Effector memory CD4-positive, alpha-beta T cell (primary cell): ENCODE measurements at places on chromosomes 6 and 20.

GRCh38 chr6:145169726-145170224 lies 565.5 kb downstream of the EPM2A start:
- no peak for DNase-seq

- no peak for DNase-seq
Measured at GRCh38 chr6:146985111-146985510, 219.1 kb upstream of the STXBP5 start.

DNA sequence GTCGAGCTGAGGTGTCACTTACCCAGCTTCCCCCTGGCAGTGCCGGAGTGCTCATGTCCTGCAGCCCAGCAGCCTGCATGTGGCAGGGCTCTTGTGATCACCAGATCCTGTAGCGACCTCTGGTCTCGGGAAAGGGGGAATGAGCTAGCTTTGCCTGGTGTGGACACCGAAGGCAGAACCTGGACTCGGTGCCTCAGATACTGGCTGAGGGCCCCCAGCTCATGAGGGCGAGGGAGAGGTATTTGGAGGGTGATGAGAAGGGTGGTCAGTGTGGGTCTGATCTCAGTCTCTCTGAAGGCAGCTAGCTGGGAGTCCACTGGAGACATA lies 26.3 kb downstream of the SUN5 start:
- DNase-seq = no peak

DNA sequence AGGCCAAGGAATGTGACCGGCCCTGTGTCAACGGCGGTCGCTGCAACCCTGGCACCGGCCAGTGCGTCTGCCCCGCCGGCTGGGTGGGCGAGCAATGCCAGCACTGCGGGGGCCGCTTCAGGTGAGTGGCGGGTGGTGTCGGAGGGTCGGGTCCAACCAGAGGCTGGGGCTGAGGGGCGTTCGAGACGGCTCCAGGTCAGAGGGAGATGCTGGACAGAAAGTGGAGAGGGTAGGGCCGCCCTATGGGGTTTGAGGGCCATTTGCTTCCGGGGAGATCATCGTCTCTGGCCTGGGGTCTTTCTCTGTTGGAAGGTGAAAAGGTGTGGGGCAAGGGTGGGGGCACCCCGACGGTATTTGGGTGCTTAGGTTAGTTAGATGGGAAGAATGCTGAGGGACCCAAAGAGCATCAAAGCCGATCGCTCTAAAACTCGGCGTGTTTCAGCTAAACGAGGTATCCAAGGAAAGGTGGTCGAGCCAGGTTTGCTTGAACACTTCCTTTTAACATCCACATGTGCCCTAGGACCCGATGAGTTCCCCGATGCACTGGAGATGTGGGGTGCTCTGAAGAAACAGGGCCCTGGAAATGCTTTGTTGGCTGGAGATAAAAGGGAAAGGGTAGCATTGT lies 691 bp downstream of the ATRN start:
- DNase-seq = no peak

DNA sequence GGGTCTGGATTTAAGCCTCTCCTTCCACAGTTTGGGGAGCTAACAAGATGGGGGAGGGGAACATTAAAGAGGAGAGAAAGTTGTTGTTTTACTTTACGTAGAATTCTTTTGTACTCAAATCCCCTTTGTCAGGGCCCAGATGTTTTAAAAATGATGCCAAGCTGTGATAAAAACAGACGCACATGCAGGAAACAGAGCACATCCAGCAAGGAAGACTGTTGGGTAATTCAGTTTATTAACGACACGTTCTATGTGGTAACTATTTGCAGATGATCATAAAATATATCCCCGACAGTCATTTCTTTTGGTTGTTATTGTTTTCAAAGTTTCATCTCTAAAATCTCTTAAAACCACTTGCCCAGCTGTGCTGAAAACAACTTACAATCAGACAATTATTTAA lies 307.0 kb upstream of the PRDM1 start:
- DNase-seq = no peak

GRCh38 chr6:25997921-25998320 lies 35.3 kb downstream of the TRIM38 start:
- no peak for DNase-seq

GRCh38 chr6:167952512-167952859 lies 45.0 kb upstream of the KIF25 start:
- DNase-seq = no peak

GRCh38 chr20:16412906-16413305 lies 160.3 kb downstream of the KIF16B start:
- DNase-seq = no peak

DNA sequence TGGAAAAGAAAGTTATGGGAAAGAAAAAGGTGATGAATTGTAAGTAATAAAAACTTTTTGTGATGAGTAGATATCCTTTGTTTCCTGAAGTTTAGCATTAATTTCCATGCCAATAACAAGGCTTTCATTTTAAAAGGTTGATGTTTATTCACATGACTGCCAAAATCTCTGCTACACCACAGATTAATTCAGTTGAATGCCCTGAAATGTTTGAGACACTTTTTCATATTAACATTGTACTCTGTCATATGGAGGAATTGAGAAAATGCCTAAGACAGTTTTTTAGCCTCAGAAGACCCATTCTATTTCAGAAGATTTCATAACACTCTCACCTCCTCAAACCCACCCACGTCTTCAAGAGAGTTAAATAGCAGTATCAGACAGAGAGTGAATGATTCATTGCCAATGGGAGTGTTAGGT lies 115.5 kb downstream of the ADGRG6 start:
- no peak for DNase-seq

- DNase-seq = no peak
Measured at GRCh38 chr20:44601801-44602204, 19.4 kb downstream of the PKIG start.

DNA sequence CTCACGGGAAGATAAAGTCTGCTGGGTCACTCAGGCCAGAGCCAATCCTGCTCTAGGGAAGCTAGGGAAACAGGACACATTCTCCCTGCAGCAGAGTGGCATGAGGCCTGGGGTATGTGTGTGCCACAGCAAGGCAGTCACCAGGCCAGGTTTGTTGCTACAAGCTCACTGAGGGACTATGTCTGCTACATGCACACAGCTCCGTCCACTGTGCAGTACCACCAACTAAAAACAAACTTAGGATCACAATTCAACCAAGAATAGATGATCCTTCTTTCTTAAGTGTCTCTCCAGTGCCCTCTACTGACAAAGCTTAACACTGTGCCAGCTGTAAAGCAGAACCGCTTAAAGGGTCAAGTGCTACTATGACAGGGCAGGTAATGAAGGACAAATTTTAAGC lies 192.5 kb downstream of the PTPRK start:
- no peak for DNase-seq
